ENCODE measurements at places on chromosomes 2 and 18.
A peak's percentile ranks its signal among the peaks of the same experiment; 100 is the strongest.

DNA sequence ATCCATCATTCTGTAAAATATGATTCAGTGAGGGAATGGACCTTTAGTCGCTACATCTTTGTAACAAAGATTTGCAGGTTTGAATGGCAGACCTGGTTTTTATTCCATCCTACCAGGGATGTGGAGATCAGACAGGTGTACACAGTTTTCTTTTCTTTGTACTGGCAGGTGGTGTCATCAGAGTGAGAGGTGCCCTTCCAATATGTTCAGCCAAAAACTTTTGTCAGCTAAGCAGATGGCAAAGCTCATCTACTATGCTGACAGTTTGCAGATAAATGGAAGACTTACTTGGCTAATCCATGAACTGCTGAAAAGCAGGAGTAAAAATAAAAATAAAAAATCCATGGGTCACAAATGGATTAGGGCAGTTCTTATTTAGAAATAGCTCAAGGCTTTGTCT lies 185.5 kb upstream of the DOK6 start:
- DNase-seq = no peak

DNA sequence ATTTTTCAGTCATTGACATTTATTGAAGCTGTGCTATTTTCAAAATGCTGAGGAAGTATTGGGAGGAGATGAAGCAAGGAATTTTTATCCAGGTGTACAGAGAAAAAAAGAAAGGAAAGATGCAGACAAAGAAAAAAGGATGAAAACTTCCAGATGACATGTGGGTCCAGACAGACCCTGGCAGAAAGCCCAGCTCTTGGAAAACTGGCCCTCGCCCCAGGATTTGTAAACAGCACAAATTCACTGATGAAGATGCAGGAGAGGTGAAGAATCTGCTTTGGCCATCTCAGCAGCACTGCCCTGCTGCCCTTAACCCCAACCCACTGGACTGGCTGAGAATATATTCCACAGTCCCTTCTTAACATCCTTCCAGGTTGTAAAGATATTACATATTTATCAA lies 12.5 kb downstream of the TACR1 start:
- DNase-seq = no peak

DNA sequence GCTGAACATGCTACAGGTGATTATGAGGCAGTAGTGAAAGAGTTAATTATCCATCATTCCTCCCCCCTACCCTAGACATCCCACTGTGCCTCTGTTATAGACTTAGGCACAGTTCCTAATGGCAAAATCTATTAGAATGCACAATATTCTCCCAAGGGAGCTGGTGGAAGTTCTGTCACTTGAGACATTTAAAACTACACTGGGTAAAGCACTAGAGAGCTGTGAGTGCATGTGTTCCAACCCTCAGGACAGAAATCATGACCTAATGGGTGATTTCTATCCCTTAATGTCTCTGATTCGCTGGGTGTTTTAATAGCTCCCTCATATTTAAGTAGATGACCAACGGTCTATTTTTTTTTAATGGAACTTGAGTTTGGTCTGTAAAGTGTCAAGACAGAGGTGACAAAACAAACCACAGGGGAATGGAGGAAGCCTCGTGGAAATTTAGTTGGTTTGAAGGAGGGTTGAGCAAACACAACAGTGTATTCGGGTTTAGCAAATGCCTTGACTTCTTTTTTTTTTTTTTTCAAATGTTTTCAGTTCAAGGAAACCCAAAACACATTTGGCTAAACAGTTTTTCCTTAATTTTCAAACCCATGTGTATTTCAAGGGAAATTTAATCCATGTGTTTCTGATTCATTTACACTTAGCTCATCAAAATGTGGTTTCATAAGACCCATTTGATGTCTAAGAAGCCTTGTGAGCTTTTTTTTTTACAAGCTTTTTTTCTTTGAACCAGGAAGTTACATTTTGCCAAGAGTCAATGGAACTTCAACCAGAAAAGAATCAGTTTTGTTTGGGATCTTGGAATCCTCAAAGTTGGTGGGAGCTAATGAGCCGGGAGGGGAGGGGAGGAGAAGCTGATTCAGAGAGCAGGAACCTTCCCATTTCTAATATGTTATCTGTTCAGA lies 665.1 kb upstream of the ZEB2 start:
- no peak for DNase-seq

GRCh38 chr2:192932376-192932775 lies 737.6 kb upstream of the TMEFF2 start:
- no peak for DNase-seq

DNA sequence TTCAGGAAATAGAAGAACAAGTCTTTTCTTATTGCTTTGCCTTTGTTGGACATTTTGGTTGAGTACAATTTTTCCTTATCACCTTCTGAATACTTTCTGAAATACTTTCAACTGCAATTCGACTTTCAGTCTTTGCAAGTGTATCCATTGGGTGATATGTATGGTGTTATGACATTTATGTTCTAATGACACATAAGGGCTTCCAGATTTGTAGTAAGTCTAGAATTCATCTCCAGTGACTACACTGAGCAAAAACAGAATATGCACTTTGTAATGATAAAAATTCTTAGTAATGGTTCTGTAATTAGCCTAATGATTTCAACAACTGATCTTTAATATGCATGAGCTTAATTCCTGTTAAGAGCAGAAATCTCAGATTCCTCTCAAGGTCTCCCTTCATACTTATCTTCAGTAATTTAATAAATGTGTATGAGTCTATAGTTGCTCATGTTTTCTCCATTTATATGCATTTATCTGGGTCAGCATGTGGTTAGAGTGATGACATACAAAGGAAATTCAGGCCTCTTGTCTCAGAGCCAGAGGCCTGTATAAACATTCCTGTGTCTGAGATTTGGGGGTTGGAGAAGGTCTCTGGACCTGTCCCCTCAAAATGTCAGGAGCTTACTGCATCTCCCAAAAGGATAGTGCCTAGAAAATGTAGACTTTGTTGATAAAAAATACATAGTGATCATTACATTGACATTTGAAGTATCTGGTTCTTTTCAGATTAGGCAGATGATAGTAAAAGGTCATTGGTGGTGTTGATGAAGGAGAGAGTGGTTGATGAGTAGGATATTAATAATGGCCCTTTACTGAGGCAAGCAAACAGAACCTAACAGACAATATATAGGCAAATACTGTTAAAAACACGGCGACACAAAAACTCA lies 114.9 kb downstream of the QPCT start:
- DNase-seq = peak; percentile 44

- DNase-seq = no peak
Observed at GRCh38 chr2:185185044-185185443, 553.6 kb upstream of the FSIP2 start.

- no peak for DNase-seq
Observed at GRCh38 chr2:159774370-159774990, 23.5 kb downstream of the CD302 start.

DNA sequence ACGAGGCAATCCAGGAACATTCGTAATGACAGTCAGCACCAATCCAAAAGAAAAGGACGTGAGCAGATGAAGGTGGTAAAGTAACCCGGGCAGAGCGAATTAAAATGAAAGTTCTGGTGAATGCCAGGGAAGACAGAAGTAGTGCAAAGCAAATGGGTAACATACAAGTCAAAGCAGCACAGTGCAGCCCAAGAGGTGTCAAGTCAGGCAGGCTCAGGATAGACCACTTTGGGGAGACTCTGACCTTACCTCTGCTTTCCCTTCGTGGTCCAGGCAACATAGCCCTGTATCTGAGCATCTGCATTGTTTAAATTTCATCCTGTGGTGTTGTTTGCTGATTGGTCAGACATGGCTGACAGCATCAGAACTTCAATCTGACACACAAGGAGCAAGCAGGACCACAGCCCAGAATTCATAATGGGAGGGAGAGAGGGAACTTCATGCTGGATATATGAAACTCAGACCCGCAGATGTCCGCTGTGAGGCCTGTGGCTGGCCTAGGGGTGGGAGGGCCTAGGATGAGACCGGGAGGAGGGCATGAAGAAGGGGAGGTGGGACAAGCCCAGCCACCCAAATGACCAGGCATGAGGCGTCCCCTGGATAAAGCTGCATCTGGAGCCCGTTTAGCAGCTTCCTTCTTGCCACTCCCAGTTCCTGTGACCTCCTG lies 285.7 kb downstream of the TCF4 start:
- DNase-seq = no peak

- DNase-seq = no peak
Observed at GRCh38 chr2:201261471-201261870, 1.1 kb downstream of the CASP8 start.

DNA sequence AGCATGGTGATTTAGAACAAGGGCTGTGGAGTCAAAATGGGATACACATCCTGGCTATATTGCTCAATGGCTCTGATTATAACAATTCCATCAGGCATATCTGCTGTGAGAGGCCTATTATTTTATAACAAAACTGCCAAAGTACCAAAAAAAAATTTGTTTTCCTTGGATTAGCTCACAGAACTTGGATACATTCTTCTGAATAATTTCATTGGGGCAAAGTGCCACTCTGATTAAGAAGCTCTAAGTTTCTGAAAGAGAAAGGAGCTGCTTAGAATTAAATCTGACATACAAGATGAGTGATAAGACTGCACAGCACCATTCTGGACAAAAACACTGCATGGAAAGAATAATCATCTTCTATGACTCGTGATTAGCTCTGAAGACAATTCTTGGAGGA lies 85.7 kb downstream of the SMC6 start:
- no peak for DNase-seq

DNA sequence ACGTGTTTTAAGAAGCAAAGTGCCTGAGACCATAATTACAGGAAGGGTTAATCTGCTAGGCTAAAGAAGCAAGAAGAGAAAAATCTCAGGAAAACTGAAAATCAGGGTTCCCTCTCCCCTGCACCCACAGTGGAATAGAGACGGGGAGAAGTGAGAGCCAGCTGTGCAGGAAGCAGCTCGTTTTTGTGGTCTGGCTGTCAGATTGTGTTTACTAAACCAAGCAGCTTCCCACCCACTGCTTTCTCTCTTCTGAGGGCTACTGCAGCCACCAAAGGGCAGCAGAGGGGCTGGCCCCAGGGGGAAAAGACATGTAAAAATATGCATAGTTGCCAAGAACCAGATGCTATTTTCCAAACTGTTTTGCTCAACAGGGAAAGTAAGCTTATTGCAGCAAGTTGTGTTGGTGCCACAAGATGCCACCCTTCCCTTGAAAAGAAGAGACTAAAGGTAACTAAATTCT lies 72.6 kb upstream of the THUMPD2 start:
- DNase-seq = no peak

- no peak for DNase-seq
Observed at GRCh38 chr2:190052307-190052706, 10.2 kb downstream of the MSTN start.

DNA sequence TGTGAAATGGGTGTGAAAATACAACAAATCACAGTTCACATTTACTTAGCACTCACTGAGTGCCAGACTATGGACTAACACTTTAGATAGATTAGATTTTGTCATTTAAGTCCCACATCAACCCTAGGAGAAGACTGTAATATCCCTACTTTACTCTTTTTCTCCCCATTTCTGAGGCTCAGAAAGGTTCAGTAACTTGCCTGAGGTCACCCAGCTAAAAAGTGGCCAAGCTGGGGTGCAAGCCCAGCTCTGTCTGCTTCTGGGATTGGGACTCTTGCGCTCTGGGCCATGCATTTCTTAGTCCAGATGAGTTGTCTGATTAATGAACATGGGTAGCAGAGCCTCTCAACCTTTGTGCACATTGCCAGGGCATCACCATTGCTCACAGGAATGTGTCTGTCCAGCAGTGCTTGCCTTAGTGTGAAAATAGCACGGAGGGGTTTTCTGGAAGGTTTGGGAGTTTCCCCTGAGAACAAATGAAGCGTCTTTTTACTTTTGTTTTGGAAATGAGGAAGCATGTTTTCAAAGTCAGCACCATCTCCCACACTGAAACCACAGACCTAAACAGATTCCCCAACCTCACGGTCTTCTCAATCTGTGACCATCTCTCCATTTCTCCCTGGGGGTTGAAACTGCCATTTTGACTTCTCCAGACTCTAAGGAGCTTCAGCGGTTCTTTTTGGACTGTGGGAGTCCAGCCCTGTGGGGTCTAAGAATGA lies 31.9 kb downstream of the NRP2 start:
- no peak for DNase-seq

GRCh38 chr2:138486363-138487198 lies 15.0 kb upstream of the SPOPL start:
- DNase-seq = no peak

- no peak for DNase-seq
Observed at GRCh38 chr18:47826157-47827074, 104.0 kb downstream of the SMAD2 start.
